Glutamatergic neuron (in vitro differentiated cells): ENCODE measurements at places on chromosomes 12 and 14.

DNA sequence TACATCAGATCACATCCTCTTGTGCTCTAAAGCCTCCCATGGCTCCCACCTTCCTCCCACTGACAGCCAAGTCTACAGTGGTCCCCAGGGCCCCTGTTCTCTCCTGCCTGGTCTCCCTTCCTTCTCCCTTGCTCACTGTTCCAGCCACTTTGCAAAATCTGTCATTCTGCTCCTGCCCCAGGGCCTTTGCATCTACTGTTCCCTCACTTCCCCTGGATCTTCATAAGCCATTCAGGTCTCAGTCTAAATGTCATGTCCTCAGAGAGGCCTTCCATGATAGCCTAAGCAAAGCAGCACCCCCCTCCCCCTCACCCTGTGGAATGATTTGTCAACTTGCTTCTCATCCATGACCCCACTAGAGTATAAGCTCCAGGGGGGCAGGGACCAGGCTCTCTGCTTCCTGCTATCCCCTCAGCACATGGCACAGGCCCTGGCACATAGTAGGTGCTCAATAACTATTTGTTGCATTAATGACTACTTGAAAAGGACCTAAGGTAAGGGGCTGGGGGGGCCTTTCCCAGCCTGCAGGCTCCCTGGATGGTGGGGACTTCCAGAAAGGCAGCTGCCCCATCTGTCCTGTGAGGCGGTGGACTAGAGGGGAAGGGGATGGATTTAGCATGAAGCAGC, 5.0 kb downstream of the SLC8B1 start:
- DNase-seq = no peak

- DNase-seq = no peak
Observed at GRCh38 chr14:83870546-83871270, 1659.2 kb upstream of the FLRT2 start.

GRCh38 chr14:35406506-35407305, 2.2 kb upstream of the NFKBIA start:
- no peak for DNase-seq

DNA sequence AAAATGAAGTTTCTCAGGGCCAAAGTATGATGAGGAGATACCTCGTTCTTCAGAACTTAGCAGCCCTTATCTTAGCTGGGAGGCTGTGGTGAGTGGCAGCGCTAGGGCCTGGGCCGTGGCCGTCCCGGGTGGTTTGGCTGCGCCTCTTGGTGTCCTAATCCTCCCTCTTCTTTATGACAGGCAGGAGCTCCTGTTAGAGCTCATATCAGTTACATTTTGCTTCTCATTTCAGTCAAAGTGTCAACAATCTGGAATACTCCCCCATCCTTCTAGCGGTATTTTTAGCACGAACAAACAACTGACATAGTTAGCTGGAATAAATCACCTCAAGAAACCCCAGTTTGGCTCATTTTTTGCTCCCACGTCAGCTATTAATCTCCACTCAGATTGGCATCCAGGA, 188.8 kb downstream of the TTC7B start:
- DNase-seq = no peak

GRCh38 chr12:96401076-96401871, 1.0 kb upstream of the CDK17 start:
- DNase-seq = no peak
